ENCODE measurements at places on chromosomes 2 and 18.

DNA sequence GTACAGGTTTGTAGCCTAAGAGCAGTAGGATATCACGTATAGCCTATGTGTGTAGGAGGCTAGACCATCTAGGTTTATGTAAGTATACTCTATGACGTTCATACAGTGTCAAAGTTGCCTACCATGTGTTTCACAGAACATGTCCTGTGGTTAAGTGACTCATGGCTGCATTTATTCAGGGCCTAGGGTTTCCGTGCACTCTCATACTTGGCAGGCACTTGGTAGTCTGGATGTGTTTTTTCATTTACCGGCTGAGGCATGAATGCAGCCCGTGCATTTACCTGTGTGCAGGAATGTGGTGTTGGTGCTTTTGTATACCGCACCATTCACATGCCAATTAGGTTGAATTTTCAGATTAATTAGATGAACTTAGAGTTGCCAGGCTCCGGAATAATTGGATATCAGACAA is 43.4 kb downstream of the MYL12B start:
- no peak for DNase-seq

GRCh38 chr2:44205169-44205568 is 36.5 kb downstream of the PPM1B start:
- no peak for DNase-seq

DNA sequence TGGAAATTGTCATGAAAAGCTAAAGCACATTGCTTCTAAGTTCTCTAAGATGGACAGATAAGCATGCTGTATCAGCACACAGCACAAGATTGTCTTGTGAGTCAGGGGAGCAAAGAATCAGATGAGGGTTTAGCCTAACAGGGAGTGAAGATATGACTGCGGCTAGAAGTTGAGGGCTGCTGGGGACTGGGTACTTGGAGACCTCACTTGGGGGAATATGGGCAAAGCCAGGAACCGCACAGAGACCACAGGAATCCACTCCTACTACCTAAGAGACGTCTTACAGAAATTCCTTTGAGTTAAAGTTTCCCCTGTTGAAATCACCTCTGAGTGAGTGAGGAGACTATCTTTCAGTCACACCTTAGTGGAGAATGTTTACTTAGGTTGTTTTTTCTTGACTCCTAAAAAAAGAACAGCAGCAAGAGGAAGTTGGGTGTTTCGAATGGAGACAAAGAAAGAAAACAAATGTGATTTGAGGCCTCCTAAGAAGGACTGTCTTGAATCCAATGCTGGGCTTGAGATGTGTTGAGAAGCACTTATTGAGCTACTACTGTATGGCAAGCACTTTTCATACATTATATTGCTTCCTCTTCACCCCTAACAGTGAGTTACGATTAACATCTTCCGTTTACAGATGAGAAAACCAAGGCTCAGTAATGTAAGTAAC is 100.7 kb downstream of the ANKRD44 start:
- no peak for DNase-seq

- no peak for DNase-seq
Observed at GRCh38 chr2:218023636-218024035, 20.8 kb upstream of the TNS1 start.

- DNase-seq = no peak
Observed at GRCh38 chr2:207960911-207961310, 64.4 kb downstream of the PLEKHM3 start.

DNA sequence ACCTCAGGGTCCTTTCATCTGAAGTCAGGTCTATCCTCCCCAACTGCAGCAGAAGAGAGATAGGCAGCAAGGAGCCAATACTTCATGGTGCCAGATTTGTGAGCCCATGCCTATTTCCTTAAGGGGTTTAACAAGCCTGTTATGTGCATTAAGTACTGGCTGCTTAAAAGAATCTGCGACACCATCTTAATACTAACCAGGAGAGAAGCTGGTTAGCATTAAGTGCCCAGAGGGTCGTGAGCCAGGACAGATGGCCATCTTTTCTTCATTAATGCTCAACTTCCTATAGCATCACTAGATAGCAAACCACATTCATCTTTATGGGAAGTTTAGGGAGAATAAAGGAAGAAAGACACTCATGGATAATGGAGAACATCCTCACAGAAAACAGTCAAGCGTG is 289.1 kb downstream of the ETAA1 start:
- DNase-seq = no peak

- no peak for DNase-seq
Observed at GRCh38 chr18:2984091-2984490, 28.9 kb downstream of the LPIN2 start.

DNA sequence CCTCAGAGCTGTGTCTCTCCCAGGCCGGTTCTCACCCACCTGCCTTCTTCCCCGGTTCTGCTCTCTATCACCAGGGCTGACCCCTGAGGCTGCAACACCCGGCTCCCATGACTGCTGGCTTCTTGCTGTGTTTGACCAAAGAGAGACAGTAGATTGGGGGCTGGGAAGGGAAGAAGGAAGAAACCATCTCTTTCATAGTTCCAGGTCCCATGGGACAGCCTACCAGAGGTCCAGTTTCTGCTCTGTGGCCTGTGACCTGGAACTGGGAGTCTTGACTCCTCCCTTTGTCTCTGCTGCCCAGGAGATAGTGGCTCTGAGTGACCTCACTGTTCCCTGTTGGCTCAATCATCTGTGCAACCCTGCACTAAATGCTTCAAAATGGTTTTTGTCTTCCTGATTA is 38.1 kb downstream of the ALPK2 start:
- DNase-seq = no peak
